ENCODE measurements at places on chromosomes 7 and 10.

GRCh38 chr7:47383696-47384445 is 198.0 kb downstream of the TNS3 start:
- DNase-seq, result no peak

DNA sequence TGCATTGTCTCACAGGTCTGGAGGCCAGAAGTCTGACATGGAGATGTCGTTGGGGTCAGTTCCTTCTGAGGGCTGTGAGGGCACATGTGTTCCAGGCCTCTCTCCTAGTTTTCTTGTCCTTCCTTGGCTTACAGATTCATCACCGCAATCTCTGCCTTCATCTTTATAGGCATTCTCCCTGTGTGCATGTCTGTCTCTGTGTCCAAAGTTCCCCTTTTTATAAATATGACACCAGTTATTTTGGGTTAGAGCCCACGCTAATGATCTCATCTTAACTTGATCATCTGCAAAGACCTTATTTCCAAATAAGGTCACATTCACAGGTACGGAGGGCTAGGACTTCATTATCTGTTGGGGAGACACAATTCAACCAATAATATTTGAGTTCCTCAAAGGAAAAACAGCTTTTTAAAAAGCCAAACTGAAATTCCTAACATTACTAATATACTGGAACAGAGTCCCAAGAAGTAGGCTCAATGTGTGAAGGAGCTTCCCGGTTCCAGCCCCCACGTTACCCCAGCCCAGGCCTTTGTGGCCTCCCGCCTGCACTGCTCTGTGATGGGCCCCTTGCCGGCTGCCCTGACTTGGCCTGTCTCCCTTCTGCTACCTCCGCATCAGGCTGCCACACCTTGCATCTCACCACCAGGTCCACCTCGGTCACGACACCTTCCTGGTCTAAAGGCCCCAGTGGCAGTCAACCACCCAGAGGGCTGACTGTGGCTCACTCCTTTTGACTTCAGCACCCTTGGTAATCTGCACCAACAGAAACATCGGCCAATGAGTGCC is 142.7 kb downstream of the KCNMA1 start:
- no peak for DNase-seq

GRCh38 chr7:43785420-43785819 is 26.9 kb downstream of the BLVRA start:
- DNase-seq, result no peak

DNA sequence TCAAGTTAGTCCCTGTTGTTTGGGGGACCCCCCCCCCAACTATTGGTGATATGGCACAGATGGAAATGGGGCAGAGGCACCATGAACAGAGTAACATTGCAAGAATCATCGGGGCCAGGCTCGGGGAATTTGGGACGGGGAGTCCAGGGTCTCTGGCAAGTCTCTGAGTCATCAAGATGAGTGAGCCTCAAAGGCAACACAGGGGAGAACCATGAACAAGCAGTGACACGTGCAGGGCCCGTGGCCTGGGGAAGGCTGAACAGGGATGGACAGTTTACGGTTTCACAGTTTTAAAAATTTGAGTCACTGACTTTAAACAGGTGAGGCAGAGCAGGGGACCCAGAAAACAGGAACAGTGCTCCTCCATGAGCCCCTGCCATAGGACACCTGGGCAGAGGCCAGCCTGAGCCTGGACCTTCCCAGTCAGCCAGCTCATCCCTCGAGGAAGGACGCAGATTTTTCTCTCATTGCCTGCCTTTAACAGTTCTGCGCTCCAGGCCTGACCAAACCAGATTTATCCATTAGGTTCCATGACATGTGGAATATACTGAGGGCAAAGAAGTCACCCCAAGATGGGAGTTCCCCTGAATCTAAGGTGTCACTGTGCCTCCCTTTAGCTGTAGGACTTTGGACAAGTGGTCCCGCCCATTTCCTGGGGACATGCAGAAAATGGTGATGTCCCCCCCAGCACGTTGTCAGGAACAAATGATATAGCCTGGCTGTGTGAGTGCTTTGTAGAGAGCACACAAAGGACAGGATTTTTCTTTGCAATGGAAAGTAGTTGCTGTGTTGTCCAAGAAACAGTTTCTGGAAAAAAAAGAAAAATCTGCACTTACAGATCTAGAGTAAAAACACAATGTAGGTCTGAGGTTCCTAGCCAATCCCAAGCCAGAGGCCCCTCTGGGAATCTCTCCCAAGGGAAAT is 23.8 kb downstream of the CHST15 start:
- DNase-seq, result no peak

- DNase-seq, result no peak
Observed at GRCh38 chr10:121183236-121183635, 332.1 kb downstream of the WDR11 start.

GRCh38 chr10:65843203-65843602 is 1082.6 kb upstream of the LRRTM3 start:
- DNase-seq, result no peak

GRCh38 chr7:118844748-118845147 is 620.2 kb downstream of the ANKRD7 start:
- DNase-seq, result no peak

DNA sequence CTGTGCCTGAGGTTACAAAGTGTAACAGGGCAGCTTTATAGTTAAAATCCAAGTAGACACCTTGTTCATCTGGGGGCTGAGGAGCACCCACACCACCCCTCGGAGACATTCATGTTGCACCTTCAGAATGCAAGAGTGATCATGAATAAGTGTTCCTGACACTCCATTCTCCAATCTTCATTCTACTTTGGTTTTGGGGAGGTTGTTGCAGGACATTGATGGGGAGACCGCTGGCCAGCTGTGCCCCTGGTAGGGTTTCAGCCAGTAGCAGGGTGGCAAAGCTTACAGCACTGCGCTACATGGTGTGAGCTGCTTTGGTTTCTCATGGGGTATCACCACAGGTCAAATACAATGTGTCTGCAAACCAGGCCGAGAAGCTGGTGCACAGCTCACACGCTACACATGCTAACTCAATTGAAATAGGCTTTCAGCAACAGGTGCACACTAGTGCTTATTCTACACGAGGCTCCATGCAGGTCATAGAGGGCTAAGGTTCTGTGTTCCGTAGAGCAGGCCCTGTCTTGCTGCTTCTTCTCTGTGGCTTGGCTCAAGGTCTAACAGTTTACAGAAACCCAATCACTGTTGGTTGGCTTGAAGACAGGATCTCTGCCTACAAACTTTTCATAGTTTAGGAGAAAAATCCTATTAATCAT is 317.4 kb upstream of the ZNF32 start:
- no peak for DNase-seq

DNA sequence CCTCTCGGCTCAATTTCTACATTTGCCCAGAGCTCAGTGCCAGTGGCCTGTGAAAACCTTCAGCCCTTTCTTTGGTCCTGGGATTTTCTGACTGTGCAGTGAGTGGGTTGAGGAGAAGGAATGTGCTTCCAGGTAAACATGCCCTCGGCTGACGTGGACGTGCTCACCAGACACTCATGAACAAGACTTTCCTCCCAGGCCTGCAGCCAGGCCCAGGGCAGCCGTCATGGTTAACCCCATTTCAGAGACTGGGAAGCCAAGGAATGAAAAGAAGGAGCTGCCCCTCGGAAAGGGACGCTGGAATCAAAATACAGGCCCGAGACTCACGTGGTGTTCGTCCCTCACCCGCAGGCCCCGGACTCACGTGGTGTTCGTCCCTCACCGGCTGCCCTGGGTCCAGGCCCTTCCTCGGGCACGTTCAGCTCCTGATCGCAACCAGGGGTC is 8.8 kb upstream of the CALML5 start:
- DNase-seq, result no peak

DNA sequence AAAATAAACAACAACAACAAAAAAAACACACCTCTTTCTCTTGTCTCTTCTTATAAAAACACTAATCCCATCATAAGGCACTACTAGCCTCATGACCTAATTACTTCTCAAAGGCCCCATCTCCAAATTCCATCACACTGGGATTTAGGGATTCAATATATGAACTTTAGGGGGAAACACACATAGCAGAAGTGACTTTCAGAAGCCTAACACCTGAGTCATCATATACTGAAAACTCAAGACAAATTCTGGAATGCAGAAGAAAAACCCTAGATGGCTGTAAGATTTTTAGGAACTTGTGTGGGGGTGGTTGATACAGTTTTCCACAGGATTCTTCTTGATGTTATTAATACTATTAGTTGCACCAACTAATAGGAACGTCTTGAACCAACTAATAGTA is 33.7 kb upstream of the CSTF2T start:
- no peak for DNase-seq

DNA sequence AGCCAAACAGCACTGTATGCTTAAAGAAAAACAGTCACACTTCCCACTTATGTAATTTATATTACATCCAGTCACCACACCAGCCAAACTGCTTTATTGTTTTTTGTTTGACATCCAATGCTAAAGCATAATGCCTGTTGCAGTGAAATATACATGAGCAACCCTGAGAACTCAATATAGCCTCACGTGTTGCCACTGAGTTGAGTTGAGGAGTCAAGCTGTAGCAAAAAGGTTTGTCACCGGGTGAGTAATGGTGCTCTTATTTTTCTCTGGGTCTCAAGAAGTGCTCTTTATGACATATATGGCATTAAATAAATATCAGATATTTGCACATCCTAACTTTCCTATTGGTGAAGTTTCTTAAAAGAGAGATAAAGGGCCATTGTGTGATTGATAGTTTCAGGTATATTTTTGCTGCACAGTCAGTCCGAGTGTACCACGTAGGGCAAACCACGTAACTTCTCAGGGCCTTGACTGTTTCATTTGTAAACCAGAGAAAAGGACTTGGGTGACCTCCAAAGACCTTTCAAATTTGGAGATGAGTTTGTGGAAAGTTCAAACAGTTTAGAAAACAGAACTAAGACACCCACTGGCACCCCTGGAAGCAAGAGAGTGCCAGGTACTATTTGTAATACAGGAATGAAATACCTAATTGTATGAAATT is 168.5 kb downstream of the CFTR start:
- no peak for DNase-seq

GRCh38 chr10:99143011-99143410 is 92.6 kb downstream of the HPSE2 start:
- no peak for DNase-seq

GRCh38 chr7:20172736-20173334 is 44.3 kb downstream of the MACC1 start:
- DNase-seq, result peak; percentile 1

- no peak for DNase-seq
Observed at GRCh38 chr10:66747451-66747850, 178.4 kb upstream of the LRRTM3 start.

- no peak for DNase-seq
Observed at GRCh38 chr7:103117465-103117864, 31.4 kb downstream of the NAPEPLD start.

All from GM18507 (cell line).